ENCODE measurements at places on chromosomes 1 and 21.

DNA sequence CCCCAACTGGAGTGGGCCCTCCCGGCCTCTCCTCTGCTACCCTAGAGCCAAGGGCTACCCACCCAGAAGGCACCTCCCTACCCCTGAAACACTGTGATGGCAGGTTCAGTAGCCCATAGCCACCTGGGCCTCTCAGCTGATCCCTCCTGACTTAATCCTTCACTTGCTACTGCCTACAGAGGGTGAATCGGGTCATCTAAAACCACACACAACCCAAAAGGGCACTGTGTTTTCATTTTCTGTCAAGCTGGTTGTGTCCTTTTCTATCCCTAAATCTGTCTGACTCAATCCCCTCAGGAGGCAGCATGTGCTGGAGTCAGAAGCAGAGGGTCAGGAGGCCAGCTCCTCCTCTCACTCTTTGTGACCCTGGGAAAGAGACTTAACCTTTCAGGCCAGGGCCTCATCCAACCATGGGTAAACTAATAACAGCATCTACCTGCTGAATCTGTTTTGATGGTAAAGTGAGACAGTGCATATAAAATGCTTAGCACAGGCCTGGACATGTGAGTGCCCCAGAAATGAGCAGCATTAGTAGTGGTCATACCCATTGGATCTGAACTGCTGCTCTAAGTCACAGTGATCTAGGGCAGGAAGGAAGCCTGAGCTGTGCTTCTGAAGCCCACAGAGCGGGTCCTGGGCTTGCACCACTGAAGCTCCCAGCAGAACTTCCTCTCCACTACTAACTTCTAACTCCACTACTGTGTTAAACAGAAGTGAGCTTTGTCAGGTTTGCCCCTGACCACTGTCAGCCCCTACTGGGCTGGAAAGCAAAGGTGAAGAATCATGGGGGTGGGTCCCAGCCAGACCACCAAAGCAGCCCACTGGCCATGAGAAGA, 11.0 kb downstream of the PMVK start:
- DNase-seq, result no peak

DNA sequence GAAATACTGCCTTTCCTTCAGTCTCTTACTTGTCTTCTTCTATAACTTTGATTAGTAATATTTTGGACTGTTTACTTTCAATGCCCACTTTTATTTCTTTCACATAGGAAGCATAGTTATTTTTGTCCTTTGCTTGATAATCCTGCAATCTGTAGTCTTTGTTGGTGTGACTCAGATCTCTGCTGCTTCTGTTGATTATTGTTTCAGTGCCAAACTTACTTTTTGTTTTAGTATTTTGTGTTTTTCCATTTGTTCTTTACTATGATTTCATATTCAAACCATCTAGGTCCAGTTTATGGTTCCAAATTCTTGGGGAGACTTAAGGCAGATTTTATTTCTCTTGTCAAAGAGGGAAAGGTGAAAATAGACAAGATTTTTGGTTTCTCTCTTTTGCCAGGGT, 399.9 kb downstream of the HLX start:
- no peak for DNase-seq

DNA sequence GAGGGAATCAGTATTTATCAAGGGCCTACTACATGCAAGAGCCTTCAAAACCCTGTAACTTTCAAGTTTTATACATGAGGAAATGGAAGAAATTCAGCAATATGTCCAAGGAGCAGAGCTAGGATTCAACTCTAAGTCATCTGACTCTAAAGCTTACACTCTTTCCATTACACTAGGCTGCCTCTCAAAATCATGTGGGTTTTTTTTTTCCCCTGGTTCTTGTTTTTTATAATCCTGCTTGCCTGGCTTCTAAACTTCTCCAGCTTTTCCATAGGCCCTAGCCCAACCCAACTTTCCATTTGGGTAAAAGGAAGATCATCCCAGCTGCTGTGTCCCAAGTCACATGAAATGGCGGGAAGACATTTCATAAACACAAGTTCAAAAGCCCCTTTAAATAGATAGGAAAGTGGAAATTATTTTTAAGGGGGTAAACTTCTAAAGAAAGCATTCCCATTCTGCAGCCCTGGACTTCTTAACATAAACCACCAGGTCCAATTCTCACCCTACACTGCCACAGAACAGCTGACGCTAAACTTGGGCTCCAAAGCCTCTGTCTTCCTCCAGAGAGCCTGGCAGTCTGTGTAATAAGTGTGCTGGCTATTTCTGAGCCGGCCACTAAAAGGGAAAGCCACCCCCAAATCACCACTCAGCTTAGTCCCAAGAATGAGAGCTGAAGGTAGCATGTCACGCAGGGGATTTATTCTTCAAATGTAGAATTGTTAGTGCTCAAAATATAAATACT, 46.9 kb downstream of the ITPKB start:
- DNase-seq, result no peak

DNA sequence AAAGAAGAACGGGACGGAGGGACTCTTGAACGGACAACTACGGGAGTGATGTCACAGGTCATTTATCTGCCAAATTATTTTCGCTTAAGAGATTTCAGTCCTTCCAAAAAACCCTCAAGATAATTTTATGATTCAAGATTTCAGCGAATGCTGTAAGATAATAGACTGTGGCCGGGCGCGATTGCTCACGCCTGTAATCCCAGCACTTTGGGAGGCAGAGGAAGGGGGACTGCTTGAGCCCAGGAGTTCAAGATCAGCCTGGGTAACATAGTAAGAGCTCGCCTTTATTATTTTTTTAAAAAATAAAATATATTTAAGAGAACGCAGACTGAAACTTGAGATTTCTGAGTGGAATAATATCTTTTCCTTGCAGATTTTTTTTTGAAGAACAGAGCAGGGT, 609 bp downstream of the RWDD2B start:
- DNase-seq, result no peak

DNA sequence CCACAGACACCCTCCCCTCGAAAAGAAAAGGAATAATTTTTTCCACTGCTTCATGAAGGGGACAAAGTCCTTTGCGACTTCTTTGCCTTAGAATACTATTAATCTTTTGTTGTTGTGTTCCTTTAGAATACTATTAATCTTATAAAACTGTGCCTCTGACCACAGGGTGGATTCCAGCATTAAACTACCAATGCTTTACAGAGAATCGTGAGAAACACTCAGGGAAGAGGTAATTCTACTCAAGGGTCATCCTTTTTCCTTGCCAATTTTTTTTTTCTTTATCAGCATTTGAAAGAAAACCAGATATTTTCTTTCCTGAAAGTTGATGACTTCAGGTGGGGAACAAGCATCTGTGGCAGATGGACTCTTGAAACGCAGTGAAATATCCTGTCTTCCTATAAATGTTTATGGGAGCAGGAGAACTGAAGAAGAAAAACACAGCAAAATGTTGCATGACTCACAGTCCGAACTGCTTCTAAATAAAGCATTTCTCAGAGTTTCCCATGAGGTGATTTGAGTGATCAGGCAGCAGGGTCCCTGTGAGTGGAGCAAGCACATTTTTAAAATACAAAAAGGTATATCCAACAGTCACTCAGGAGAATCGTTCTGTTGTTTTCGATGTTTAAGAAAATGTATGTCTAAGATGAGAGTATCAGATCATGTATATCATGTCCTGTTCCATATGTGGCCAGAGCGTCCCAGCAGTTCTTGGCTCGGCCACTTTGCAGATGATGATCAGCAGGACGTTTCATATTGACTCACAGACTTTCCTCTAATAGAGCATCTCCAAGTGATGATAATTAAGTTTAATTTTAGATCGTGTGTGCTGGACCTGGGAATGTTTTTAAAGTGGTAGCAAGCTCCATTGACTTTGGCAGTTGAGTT, 154.2 kb upstream of the RUNX1 start:
- DNase-seq, result no peak

DNA sequence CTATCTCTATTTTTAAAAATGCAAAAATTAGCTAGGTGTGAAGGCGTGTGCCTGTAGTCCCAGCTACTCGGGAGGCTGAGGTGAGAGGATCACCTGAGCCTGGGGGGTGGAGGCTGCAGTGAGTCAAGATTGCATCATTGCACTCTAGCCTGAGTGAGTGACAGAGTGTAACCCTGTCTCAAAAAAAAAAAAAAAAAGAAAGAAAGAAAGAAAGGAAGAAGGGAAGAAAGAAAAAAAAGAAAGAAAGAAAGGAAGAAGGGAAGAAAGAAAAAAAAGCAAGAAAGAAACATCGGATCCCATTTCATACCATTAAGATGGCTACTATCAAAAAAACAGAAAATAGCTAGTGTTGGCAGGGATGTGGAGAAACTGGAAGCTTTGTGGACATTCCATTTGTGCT, 136.8 kb upstream of the WNT4 start:
- DNase-seq, result no peak

GRCh38 chr1:228174482-228175315, 9.1 kb downstream of the IBA57 start:
- DNase-seq, result no peak

- no peak for DNase-seq
Measured at GRCh38 chr1:20366056-20366462, 75.4 kb downstream of the VWA5B1 start.

DNA sequence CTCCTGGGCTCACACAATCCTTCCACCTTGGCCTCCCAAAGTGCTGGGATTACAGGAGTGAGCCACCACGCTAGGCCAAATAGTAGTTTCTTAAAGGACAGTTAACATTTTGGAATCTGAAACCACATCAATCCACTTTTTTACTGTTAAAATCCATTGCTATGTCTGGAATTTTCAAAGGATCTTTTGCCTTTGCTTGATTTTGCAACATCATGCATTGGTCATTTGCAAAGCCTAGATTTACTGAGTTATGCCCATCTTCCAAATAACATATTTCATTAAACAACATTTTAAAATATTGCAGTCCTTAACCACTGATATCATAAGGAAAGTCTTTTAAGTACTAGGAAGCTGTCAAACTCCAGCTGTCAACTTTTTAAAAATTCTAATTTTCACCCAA, 3.3 kb downstream of the POGZ start:
- no peak for DNase-seq

- no peak for DNase-seq
Measured at GRCh38 chr1:54798206-54798605, 2.9 kb downstream of the TTC22 start.

- DNase-seq, result no peak
Measured at GRCh38 chr1:159977364-159978106, 23.5 kb upstream of the SLAMF9 start.

- DNase-seq, result no peak
Measured at GRCh38 chr1:44389437-44389836, 15.6 kb upstream of the RNF220 start.

- no peak for DNase-seq
Measured at GRCh38 chr1:96290801-96291200, 430.8 kb upstream of the PTBP2 start.

GRCh38 chr1:192053531-192053971, 104.7 kb upstream of the RGS18 start:
- DNase-seq, result no peak

DNA sequence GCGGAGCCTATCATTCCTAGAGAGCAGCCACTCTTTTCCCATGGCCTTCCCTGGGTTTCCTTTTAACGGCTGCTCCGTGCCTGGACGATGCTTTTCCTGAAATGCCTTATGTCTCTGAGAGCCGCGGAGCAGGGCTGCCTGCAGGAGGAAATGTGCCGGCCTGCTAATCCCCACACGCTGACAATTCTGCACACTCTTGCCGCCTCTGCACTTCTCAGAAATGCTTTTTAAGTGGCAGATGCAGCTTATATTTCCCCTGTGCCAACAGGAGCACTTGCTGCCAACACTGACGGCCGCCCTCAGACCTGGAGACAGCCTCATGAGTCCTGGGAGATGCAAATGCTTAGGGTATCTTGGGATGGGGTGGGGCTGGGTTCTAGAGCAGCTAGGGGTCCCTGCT, 253.2 kb downstream of the GRIK3 start:
- DNase-seq, result peak; percentile 34

DNA sequence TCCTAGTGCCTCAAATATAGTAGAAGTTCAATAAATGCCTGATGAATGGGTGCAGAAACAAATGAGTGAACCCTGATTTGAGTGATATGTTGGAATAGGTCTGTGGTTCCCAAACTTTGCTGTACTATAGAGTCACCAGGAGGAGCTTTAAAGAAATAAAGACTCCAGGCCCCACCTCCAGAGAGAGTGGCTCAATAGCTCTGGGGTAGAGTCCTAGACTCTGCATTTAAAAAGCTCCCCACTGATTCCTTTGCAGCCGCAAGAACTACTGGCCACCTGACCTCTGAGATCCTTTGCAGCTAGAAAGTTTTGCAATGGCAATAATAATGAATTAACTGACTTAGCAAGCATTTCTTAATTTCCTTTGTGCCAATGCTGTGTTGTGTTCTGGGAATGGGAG, 20.9 kb downstream of the TCHHL1 start:
- DNase-seq, result no peak

- DNase-seq, result no peak
Measured at GRCh38 chr1:5632224-5632623, 360.0 kb downstream of the NPHP4 start.

DNA sequence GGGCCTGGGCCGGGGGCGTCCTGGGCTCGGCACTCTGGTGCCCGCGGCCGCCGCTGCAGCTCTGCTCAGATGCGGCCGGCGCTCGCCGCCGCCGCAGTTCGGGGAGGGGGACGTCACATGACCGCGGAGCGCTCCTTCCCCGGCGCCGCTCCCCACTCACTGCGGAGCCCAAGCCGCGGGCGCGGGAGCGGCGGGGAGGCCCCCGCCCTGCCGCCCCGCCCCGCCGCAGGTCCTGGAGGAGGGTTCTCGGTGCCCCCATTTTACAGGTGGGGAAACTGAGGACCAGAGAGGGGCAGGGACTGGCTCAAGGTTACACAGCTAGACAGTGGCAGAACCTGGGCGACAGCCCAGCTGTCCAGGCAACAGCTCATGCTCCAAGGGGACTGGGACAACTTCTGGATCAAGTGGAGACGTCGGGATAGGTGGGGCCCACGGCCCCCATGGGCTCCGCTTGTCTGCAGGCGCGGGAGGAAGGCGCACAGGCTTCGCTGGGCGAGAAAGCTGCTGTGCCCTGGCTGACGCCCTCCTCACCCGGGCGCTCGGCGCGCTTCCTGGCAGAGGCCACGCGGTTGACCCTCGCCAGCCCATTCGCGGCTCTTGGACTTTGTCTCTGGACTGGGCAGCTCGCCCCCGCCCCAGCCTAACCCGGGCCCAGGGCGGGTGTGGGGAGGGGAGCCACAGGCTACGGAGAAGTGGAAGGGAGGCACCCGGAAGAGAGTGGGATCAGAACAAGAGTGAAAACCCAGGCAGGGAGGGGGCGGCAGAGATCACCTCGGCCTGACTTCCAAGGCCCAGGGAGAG, at the start of gene RAP1GAP:
Gene RAP1GAP, minus strand, starts transcription at position 100 of the 801 bp plus-strand sequence. CDS start 49,325 bp downstream, outside the sequence.
- DNase-seq, result no peak

GRCh38 chr1:21045351-21045750, 131.3 kb downstream of the EIF4G3 start:
- peak; percentile 6 for DNase-seq

- DNase-seq, result no peak
Measured at GRCh38 chr1:93638307-93638847, 43.3 kb downstream of the BCAR3 start.

- no peak for DNase-seq
Measured at GRCh38 chr1:7674972-7675371, 96.1 kb upstream of the VAMP3 start.

Measured in NCI-H1694 (cell line).